ENCODE measurements at places on chromosomes 5 and 9. TPM values are rescaled to one million over a fixed set of nuclear protein-coding genes. Genes with fewer than 3 reads are reported as not detected.

GRCh38 chr5:150044329-150044681, 42.0 kb downstream of the CSF1R start:
- DNase-seq, result no peak

DNA sequence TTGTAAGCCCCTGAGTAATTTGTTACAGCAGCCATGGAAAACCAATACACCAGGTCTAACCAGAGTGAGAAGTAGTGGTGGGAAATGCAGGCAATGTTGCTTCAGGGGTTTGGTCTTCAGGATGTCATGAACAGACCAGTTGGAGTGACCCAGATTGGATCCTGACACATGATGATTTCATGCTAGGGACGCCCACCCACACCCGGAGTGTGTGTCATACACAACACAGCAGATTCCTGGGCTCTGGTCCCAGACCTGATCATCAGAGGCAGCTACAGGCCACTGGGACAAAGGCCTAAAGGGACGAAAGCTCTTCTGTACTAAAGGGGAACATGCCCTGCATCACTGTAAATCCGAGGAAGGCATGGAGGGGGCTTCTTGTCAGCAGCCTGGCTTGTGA, 194.2 kb downstream of the NSG2 start:
- no peak for DNase-seq

The ANKRD20A1 gene
- total RNA-seq, result not detected

- DNase-seq, result peak; percentile 71
Observed at GRCh38 chr9:36276781-36277181, 18.5 kb upstream of the GNE start.

DNA sequence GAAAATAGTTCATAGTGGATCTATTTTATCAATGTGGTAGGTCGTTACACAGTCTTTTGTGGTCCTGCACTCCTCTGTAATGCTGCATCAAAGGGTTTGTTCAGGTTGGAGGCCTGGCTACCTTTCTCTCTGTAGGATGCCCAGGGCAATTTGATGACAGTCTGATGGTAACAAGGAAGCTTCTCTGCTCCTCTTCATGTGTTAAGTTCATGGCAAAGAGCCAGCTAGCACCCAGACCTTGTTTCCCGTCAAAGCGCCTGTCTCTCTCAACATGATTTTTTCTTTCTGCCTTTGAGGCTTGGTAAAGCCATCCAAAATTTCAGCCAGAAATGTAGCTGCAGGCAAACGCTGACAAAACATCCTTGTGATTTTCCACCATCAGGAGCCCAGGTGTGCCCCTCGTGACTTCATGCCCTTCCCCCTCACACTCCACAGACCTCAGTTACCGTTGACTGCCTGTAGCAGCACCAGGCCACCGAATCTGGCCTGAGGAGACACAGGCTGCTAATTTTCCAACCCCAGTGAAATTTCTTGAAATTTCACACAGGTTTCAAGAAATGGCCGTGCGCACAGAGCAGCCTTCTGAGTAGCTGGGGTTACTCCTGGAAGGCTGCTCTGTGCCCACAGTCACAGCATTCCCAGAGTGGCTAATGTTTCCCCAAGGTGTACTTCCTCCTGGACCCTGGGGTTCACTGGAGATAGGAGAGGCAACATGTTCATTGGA, 292.7 kb downstream of the CWC27 start:
- no peak for DNase-seq

DNA sequence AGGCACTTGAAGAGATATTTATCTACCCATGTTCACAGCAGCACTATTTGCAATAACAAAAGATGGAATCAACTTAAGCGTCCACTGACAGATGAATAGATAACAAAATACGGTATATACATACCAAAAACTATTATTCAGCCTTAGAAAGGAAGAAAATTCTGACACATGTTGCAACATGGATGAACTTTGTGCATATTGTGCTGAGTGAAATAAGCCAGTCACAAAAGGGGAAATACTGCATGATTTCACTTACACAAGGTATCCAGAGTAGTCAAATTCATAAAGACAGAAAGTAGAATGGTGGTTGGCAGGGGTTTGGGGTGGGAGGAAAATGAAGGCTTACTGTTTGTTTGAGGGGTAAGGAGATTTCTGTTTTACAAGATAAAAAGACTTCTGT, 66.0 kb downstream of the FBN2 start:
- DNase-seq, result no peak

DNA sequence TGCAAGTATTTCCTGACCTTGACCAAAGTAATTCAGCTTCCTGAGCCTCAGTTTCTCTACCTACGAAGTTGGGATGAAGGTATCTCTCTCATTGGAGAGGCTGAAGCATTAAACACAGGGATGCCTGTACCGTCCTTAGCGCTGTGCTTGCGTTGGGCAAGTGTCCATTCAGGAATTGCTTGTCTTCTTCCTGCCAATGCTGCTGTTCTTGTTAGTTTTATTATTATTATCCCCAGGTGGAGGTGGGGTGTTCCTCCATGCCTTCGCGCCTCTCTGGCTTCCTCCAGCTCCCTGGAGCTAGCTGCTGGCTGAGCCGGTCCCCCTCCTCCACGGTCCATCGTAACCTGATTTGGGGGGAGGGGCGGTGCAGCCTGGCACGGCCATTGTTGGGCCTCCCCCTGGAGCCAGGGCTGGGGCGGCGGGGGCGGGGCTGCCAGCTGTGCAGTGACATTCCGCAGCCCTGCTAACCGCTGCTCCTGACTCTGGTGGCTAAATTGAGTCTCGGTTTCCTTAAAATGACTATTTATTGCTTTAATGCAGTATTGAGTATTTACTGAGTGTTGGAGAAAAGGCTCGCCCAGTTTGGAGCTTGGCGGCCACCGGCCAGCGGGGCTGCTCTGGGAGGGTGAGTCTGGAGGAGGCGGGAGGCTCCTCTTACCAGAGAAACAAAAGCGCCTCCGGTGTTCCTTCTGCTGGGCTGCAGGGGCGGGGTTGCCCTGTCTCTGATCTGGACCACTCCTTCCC, 51.3 kb downstream of the LMX1B start:
- DNase-seq, result no peak

DNA sequence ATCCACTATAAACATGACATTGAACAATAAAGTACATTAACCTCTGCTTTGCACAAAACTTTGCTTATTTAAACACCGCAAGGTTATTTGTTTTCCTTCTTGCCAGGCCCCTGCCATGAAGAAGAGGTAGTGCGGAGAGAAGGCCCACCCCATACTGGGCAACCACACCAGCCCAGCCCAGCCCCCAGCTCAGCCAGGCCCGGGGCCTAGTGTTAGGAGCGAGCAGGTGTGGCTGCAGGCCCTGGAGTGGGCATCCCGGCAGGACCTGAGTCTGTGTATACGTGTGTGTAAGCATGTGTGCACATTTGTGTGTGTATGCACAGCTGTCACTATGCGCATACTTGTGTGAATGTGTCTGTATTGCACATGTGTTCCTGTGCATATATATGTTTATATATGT, 90.4 kb upstream of the MVB12B start:
- DNase-seq, result no peak

DNA sequence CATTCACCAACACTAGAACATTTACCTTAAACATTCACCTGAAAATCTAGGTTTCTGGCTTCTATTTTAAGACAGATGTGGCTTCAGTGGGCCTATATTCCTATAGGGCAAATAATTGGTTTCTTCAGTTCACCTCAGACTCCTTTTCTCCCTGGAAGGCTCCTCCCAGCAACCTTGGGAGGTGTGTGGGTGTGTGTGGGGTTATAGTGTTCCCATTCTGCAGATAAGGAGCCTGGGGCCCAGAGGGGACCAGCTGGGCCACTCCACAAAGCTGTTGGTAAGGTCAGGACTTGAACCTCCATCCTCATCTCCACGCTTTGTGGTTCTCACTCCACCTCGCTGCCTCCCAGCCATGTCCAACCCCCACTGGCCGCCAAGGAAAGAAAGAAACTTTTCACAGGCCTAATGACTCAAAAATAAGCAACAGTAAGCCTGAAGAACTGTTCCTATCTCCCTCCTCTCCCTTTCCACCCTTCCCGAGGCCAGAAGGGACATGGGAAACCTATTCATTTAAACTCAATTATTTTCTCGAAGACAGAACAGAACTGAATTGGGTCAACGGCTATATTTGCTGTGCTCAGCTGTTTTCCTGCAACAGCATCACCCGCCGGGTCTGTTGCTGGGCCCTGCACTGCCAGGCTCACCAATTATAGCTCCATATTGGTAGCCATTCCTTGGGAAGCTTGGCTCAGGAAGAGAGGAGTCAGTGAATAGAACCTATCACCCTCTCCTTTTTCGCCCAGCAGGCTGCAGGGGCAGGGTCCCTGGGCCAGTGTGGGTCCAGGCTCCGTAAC, 78.5 kb downstream of the DAB2IP start:
- DNase-seq, result no peak

The TMEM171 gene
- not detected for total RNA-seq

The ZNF189 gene
- total RNA-seq, result 2.0 TPM

The FOXD4 gene
- total RNA-seq, result 0.73 TPM

The NUTM2G gene
- total RNA-seq, result not detected

GRCh38 chr5:145854651-145855258, 18.1 kb downstream of the GRXCR2 start:
- DNase-seq, result peak; percentile 92

- no peak for DNase-seq
Observed at GRCh38 chr5:61999371-61999770, 306.6 kb upstream of the KIF2A start.

The C5 gene
- 0.08 TPM for total RNA-seq

The APC gene
- total RNA-seq, result 26.0 TPM

- peak; percentile 68 for DNase-seq
Observed at GRCh38 chr9:76987594-76988200, 31.8 kb upstream of the FOXB2 start.

GRCh38 chr9:110763568-110763967, 95.0 kb downstream of the MUSK start:
- DNase-seq, result no peak

The PCDHGA9 gene
- 0.31 TPM for total RNA-seq

- no peak for DNase-seq
Observed at GRCh38 chr9:81108391-81108790, 581.0 kb downstream of the TLE1 start.

DNA sequence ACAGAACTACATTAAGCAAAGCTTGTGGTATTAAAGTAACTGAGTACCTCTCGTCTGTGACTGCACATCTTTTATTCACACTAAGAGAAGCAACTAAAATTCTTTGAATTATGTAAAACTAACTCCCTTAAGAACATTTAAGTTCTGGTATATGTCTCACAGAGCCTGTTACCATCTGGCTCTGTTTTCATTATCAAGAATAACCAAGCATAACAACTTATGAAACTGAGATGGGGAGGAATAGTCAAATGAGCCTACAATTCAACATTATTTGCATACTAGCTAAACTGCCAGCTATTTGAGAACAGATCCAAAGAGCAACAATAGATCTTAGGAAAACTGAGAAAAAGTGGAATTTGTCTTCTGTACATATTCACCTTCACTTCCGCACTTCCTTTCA, 25.3 kb upstream of the ISOC1 start:
- DNase-seq, result no peak
